Upper lobe of right lung (tissue), 1 donor: ENCODE measurements at places on chromosomes 12 and 14. TPM values are rescaled to one million over a fixed set of nuclear protein-coding genes. Genes with fewer than 3 reads are reported as not detected.

Gene MGST1
- total RNA-seq: 357 TPM

Gene NPC2
- 849 TPM for total RNA-seq

Gene RTL1
- not detected for total RNA-seq

Gene AGAP2
- total RNA-seq: 5.4 TPM

Gene HCAR2
- total RNA-seq: 7.6 TPM

- peak; percentile 73 for DNase-seq
Measured at GRCh38 chr12:53676656-53677015, 753 bp upstream of the ATP5MC2 start.

DNA sequence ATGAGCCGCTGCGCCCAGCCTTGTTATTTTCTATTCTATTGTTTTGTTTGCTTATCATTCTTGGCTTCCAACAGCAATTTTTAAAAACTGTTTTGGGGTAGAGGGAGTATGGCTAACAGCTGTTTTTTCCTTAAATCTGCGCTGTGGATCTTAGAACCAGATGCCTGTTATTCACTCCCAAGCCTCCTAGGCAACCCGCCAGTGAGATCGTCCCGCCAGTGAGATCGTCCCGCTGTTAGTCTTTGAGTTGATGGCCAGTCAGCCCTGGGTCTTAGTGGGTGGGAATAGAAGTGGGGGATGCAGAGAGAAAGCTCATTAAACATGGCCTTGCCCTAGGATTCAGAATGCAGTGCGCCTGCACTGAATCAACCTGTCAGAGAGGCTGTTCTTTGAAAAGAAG, 67.3 kb upstream of the BICD1 start:
- DNase-seq: no peak

- DNase-seq: no peak
Measured at GRCh38 chr12:79317179-79317847, 373.5 kb downstream of the PAWR start.

- no peak for DNase-seq
Measured at GRCh38 chr12:818733-819132, 66.4 kb downstream of the WNK1 start.

- no peak for DNase-seq
Measured at GRCh38 chr14:46137786-46138185, 513.8 kb downstream of the RPL10L start.

DNA sequence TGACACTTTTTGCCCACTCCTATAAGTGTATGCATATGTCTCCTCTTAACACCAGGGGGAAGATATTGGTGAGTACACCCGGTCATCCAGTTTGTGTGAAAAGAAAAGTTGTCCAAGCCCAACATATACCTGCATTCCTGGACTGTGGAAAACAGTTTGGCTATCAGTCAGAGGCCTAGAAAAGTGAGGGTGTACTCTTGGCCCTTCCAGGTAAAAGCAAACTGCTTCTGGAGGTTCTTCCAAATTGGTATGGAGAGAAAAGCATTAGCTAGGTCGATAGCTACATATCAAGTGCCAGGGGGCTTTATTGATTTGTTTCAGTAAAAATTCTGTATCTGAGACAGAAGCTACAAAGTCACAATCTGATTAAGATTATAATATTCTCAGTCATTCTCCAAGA, 144.0 kb downstream of the SPTSSA start:
- no peak for DNase-seq
